NCI-H1092 (cell line): ENCODE measurements at places on chromosomes 6 and 20.

DNA sequence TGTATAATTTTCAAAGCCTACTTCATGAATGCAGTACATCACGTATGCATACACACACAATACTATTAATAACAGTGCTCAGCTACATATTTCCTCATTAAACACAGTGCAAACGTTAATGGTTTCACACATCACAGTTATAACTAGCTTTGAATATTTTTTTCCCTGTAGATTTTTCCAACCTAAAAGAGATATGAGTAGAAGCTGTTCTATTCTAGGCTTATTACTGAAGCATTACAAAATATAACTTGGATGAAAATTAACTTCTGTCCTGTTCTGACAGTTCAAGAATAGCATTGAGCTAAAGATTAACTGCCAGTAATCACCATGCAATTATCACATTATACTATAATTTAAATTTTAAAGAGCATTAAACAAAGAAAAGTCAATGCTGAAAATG, 6.2 kb downstream of the LMBRD1 start:
- no peak for DNase-seq

GRCh38 chr20:57647933-57648785, 27.9 kb upstream of the ZBP1 start:
- no peak for DNase-seq

DNA sequence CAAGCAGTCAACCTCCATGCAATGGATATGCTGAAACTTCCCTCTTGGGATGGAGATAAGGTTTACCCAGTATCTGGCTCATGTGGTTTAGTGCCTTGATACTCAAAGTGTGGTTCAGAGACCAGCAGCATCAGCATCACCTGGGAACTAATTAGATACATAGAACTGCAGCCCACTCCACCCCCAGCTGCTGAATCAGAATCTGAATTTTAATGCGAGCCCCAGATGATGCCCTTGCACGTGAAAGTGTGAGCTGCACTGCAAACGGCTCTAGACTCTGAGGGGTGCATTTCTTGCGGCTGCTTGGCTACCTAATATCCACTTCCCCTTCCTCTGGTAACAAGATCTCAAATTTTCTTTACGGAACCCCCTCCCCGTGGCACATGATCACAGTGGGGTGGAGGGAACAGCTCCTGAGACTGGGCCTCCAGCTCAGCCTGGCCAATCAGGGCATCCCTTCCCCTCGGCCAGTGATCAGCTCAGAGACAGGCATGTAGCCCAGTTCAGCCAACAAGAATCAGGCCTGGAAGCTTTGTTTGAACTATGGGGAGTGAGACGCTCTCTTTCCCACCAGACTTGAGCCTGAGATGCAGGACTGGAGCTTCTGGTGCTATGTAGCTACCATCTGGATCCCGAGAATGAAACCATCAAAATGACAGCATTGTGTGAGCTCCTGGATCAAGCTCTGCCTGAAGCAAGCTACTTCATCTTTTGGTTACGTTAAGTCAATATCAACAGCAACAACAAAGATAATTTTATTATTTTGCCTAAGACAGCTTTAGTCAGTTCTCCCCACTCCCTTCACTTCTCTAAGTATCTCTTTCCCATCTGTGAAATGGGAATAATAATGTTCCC, 12.8 kb downstream of the KCNK15 start:
- DNase-seq: no peak

GRCh38 chr20:58482416-58482815, 32.8 kb downstream of the APCDD1L start:
- DNase-seq: no peak

GRCh38 chr6:14984519-14984853, 261.4 kb upstream of the JARID2 start:
- no peak for DNase-seq

DNA sequence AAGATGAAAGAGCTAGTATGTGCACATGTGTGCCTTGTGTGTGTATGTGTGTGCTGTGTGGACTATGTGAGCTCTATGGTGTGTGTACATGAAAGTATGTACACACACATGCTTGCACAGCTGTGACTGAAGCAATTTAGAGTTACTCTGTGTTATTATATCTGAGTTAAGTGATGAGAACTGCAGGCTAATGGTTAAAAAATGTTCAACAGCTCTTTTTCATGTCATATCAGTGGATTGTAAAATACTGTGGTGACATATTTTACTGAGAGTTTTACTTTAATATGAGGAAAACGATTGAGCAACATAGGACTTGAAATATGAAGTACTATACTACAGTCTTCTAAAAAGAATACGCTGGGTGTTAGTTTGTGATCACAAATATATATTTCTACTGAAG, 195.7 kb upstream of the KCNK16 start:
- DNase-seq: no peak

DNA sequence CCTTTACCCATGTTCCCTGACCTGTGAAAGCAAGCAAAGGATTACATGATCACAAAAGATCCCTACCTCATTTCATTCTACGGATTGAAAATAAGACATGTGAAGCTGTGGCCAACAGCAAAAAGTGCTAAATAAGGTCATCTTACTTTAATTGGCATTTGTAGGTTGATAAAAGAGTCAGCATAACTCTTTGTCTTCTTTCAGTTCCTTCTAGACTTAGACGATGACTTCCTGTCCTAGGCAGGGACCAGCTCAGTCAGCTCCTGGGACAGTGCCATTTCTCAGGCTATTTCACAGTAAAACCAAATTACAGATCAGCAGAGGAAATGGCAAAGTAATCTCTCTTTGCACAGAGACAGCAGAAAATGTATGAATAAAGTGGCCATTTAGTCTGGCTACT, 480.7 kb downstream of the RFPL4B start:
- DNase-seq: no peak

DNA sequence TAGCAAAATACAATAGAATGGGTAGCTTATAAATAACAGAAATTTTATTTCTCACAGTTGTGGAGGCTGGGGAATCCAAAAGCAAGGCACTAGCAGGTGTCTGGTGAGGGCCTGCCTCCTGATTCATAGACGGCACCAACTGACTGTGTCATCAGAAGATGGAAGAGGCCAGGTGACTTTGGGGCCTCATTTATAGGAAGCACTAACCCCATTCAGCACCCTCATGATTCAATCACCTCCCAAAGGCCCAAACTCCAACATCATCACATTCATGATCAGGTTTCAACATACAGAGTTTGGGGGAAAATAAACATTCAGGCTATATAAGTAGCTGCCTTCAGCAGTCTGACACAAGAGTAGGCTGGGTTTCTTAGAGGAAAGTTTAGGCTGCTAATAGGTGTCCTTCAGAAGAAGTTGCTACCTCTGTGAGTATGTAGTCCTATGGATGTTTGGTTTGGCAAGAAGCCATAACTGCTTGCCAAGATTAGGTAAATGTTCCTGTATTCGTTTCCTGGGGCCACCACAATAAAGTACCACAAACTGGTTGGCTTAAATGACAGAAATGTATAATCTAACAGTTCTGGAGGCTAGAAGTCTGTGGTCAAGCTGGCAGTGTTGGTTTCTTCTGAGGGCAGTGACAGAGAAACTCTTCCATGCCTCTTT, 48.8 kb downstream of the NT5E start:
- DNase-seq: no peak

GRCh38 chr6:67952121-67952520, 683.0 kb upstream of the ADGRB3 start:
- no peak for DNase-seq

- DNase-seq: no peak
Observed at GRCh38 chr6:65199683-65200082, 507.3 kb downstream of the EYS start.
